Tibial nerve (tissue), 4 donors: ENCODE measurements at places on chromosomes 16 and 17. TPM values are rescaled to one million over a fixed set of nuclear protein-coding genes. Genes with fewer than 3 reads are reported as not detected.

DNA sequence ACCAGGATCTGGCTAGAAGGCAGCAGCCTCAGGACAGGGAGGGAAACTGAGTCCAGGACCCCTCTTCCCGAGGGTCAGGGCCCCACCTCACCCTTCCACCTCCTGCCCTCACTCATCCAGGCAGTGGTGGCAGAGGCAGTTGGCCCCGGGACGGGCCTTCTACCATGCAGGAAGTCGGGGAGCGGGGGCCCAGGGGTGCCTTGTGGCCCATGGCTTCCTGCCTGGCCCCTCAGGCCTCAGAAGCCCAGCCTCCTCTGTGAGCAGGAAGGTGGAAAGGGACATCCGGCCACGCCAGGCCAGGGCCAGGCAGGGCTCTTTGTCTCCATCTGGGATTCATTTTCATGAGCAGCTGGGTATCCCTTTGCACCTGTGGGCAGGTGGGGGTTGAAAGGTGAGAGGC is 58.5 kb downstream of the BAHCC1 start:
- H3K36me3 ChIP-seq: no peaks in the 10 kb centered on the region
- DNase-seq: no peak
- no peaks in the 10 kb centered on the region for H3K27me3 ChIP-seq
- no peak overlapping the region for H3K4me3 ChIP-seq

GRCh38 chr16:21033704-21034103 is 116.9 kb downstream of the DNAH3 start:
- no peaks in the 10 kb centered on the region for H3K27me3 ChIP-seq
- no peak overlapping the region for H3K4me3 ChIP-seq
- H3K27ac ChIP-seq: no peak overlapping the region
- no peaks in the 10 kb centered on the region for H3K4me1 ChIP-seq
- no peaks in the 10 kb centered on the region for H3K36me3 ChIP-seq

- no peak for DNase-seq
- no peaks in the 10 kb centered on the region for H3K36me3 ChIP-seq
- no peak overlapping the region for H3K27ac ChIP-seq
- no peaks in the 10 kb centered on the region for H3K4me1 ChIP-seq
Observed at GRCh38 chr17:50501054-50501453, 7.2 kb upstream of the MYCBPAP start.

DNA sequence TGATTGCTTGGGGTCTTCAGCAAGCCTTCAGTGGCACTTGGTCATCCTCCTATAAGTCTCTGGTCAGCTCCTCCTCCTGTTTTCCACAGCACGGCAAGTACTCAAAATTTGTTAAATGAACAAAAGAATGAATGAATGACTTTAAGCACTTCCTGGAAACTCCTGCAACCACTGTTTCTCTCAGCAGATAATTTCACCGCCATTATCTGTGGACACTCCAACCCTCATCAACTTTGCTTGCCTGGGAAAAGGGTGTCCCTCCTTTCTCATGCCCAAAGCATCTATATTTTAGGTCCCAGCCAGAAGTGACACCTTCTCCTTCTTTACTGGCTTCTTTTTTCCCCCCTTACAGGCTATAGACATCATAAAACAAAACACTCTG is 4.4 kb downstream of the PROCA1 start:
- no peak for DNase-seq
- H3K4me1 ChIP-seq: no peaks in the 10 kb centered on the region
- no peak overlapping the region for H3K27ac ChIP-seq
- no peak overlapping the region for H3K4me3 ChIP-seq

GRCh38 chr17:73430848-73431247 is 119.0 kb upstream of the CDC42EP4 start:
- H3K4me3 ChIP-seq: no peak overlapping the region
- H3K27ac ChIP-seq: no peak overlapping the region
- H3K27me3 ChIP-seq: no peaks in the 10 kb centered on the region
- no peak for DNase-seq
- H3K36me3 ChIP-seq: peaks cover 25% of the 10 kb centered on the region
- H3K4me1 ChIP-seq: peaks cover 5% of the 10 kb centered on the region

GRCh38 chr17:16477255-16477654 is 14.7 kb downstream of the LRRC75A start:
- H3K36me3 ChIP-seq: no peaks in the 10 kb centered on the region
- no peaks in the 10 kb centered on the region for H3K27me3 ChIP-seq
- DNase-seq: peak; percentile 31
- H3K4me1 ChIP-seq: no peaks in the 10 kb centered on the region

- no peak for DNase-seq
- no peaks in the 10 kb centered on the region for H3K36me3 ChIP-seq
Observed at GRCh38 chr16:88301431-88301830, 81.3 kb upstream of the ZNF469 start.

GRCh38 chr17:51251010-51251409 is 8.8 kb downstream of the MBTD1 start:
- H3K4me3 ChIP-seq: no peak overlapping the region
- H3K27me3 ChIP-seq: no peaks in the 10 kb centered on the region
- DNase-seq: no peak
- no peak overlapping the region for H3K27ac ChIP-seq
- H3K36me3 ChIP-seq: no peaks in the 10 kb centered on the region

DNA sequence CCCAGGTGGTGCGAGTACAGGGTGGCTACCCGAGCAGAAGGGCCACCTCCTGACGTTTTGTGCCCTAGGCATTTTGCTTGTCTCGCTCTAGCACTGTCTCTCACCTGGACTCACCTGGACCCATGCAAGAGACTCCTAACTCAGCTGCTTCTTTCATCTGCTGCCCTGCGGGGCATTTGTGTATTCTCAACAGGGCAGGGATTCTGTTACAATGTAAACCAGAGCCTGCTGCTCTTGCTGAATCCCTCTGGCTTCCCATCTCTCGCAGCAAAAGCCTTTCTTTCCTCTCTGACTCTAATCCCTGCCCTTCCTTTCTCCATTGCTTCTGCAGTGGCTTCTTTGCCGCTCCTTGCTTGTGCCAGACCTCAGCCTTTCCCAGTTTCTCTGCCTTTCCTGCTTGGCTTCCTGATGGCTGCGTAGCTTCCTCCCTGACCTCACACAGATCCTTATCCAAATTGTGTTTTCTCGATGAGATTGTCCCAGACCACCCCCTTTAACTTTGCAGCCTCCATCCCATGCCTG is 10.2 kb downstream of the ARSG start:
- no peak overlapping the region for H3K4me3 ChIP-seq
- no peak overlapping the region for H3K27ac ChIP-seq
- H3K36me3 ChIP-seq: no peaks in the 10 kb centered on the region
- DNase-seq: no peak
- no peaks in the 10 kb centered on the region for H3K4me1 ChIP-seq
- no peaks in the 10 kb centered on the region for H3K27me3 ChIP-seq

GRCh38 chr16:84279881-84280280 is 14.8 kb upstream of the WFDC1 start:
- H3K27me3 ChIP-seq: no peaks in the 10 kb centered on the region
- H3K36me3 ChIP-seq: no peaks in the 10 kb centered on the region
- no peak for DNase-seq
- no peak overlapping the region for H3K27ac ChIP-seq

GRCh38 chr16:58026139-58026704 is 668 bp downstream of the MMP15 start:
- H3K36me3 ChIP-seq: no peaks in the 10 kb centered on the region
- peak overlapping the region; percentile 83 for H3K27ac ChIP-seq
- H3K27me3 ChIP-seq: no peaks in the 10 kb centered on the region

DNA sequence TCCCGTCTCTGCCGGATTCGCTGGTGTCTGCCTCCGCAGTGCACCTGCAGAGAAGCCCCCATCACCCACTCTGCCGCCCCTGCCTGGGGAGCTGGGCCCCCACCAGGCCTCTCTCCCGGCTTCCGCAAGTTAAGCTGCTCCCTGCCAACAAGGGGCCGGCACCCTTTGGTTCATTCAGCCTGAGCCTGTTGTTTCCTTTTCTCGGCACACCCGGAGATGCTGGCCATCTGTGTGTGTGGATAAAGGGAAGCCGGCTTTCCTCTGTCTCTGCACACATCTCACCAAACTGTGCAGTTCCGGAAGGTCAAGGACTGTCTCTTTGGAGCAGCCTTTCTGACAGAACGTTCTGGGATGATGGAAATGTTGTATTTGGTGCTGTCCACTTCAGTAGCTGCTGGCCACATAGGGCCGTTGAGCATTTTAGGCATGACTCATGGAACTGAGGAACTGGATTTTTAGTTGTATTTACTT is 6.8 kb downstream of the MAPK8IP3 start:
- no peaks in the 10 kb centered on the region for H3K27me3 ChIP-seq
- DNase-seq: no peak
- no peak overlapping the region for H3K27ac ChIP-seq
- H3K36me3 ChIP-seq: no peaks in the 10 kb centered on the region
- peaks cover 46% of the 10 kb centered on the region for H3K4me1 ChIP-seq
- H3K4me3 ChIP-seq: no peak overlapping the region

- H3K36me3 ChIP-seq: peaks cover 4% of the 10 kb centered on the region
- peak; percentile 71 for DNase-seq
- no peak overlapping the region for H3K4me3 ChIP-seq
- peaks cover 24% of the 10 kb centered on the region for H3K4me1 ChIP-seq
- no peaks in the 10 kb centered on the region for H3K27me3 ChIP-seq
Observed at GRCh38 chr17:82242977-82243647, 14.3 kb downstream of the SLC16A3 start.

DNA sequence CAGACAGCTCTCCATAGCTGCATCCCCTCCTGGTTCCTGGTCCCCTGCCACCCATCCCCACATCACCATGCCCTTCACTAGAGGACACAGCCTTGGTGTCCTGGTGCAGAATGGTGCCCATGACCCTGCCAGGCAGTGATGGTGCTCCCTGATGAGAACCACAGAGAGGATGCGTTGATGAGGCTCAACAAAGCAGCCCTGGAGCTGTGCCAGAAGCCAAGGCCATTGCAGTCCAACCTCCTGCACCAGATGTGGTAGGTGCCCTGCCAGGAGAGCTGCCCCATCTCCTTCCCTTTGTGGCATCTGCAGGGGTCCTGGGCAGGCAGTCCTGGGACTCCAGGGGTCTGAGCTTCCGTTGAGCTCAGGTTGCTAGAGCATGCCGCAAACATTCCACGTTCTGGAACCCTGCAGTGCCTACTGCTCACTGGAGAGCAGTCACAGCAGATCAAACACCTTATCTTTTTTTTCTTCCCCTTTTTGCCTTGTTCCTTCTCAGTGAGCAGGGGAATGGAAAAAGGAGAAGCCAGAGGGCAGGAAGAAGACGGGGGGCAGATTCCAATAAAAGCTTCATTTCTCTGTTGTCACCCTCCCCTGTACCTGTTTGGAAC is 5.3 kb upstream of the EPN3 start:
- no peak overlapping the region for H3K4me3 ChIP-seq
- peaks cover 3% of the 10 kb centered on the region for H3K4me1 ChIP-seq
- no peak for DNase-seq
- no peak overlapping the region for H3K27ac ChIP-seq

GRCh38 chr16:55949518-55949917 is 74.3 kb upstream of the CES5A start:
- no peak for DNase-seq
- no peak overlapping the region for H3K4me3 ChIP-seq
- H3K4me1 ChIP-seq: no peaks in the 10 kb centered on the region
- H3K36me3 ChIP-seq: no peaks in the 10 kb centered on the region
- H3K27me3 ChIP-seq: no peaks in the 10 kb centered on the region
- no peak overlapping the region for H3K27ac ChIP-seq

DNA sequence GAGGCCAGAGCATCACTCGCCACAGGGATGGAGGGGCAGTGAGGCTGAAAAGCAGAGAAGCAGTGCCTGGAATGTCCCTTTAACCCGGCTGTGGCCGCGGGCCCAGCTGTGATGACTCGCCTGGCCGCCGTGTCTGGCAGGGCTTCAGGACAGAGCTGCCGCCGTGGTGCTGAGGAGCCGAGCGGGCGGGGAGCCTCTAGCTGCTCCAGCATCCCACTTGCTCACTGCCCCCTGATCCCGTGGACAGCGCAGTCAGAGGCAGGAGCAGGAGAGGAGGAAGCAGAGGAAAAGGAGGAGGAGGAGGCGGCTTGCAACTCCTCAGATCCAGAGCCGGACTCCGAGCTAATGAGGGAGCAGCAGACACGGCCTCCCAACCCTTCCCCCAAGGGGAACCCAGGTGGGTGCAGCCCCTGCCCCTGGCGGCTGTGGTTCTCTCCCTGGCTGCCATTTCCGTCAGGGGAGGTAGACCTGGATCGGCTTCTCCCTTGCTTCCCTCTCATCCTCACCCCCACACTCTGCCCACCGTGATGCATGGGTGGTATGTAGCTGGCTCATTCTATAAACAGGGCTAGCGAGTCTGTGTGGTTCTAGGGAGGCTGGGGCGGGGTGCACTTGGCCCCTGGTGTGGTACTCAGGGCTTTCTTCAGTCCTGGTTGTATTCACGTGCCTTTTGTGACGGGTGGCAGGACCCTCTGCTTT is 165.7 kb downstream of the CMIP start:
- H3K27ac ChIP-seq: peak overlapping the region; percentile 55
- peak; percentile 55 for DNase-seq
- no peak overlapping the region for H3K4me3 ChIP-seq
- H3K36me3 ChIP-seq: no peaks in the 10 kb centered on the region
- no peaks in the 10 kb centered on the region for H3K27me3 ChIP-seq

MMP2 gene
- total RNA-seq: 241 TPM

C17orf107 gene
- 1.3 TPM for total RNA-seq

TAT gene
- not detected for total RNA-seq

TEKT1 gene
- not detected for total RNA-seq
